Activated naive CD8-positive, alpha-beta T cell treated with anti-CD3 and anti-CD28 coated beads, Interleukin-2, amount 50 U/mL, for 16 hours (primary cell): ENCODE measurements at places on chromosomes 16 and 17.

GRCh38 chr16:24713379-24713778 lies 16.1 kb upstream of the TNRC6A start:
- no peak for DNase-seq

DNA sequence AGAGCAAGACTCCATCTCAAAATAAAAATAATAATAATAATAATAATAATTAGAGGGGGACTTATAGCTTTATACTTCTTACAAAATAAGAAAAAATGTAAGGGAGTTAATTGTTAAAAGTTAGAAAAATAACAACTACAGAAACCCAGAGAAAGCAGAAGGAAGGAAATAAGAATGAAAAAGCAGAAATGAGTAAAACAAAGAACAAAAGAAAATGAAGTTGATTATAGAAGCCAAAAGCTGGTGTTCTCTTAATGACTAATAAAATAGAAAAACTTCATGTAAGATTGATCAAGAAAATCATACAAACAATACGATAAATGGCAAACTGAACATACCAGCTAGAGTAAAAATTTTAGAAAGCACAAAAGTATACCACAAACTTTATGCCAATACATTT lies 6.8 kb upstream of the NSMCE1 start:
- no peak for DNase-seq

DNA sequence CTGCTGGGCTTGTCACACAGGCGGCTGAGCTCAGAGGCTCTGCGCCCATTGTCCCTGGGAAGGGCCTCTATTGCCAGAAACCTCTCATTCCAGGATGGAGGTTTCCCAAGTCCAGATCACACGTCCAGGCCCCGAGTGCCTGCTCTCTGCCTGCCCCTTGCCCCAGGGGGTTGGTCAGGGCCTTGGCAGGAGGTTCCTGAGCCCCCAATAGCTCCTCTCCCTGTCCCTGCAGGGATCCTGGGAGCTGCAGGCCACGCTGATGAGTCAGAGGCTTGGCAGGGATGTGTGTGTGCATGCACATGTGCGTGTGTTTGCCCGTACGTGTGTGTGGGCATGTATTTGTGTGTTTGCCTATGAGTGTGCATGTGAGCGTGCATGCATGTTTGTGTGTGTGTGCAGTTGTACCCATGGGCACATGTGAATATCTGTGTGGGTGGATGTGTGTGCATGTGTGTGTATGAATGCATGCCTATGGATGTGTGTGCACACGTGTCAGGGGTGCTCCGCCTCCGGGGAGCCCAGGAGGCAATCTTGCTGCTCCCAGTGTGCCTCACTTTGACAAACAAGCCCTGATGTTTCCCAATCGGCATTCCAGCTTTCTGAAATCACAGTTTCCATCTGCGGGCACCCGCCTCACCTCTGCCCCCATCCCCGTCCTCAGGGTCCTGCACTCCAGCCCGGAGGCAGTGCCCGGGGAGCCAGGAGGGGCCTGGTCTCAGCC lies 98.4 kb upstream of the GSE1 start:
- DNase-seq: no peak

DNA sequence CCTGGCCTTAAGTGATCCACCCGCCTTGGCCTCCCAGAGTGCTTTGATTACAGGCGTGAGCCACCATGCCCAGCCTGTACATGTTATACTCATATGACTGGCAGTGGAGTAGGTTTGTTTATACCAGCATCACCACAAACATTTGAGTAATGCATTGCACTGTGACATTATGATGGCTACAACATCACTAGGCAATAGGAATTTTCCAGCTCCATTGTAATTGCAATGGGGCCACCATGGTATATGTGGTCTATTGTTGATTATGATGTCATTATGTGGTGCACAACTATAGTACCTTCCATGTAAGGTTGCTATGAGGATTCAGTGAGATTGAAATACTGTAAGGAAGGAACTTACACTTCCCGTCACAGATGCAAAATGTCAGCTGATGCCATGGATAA lies 168.9 kb downstream of the COPRS start:
- no peak for DNase-seq

DNA sequence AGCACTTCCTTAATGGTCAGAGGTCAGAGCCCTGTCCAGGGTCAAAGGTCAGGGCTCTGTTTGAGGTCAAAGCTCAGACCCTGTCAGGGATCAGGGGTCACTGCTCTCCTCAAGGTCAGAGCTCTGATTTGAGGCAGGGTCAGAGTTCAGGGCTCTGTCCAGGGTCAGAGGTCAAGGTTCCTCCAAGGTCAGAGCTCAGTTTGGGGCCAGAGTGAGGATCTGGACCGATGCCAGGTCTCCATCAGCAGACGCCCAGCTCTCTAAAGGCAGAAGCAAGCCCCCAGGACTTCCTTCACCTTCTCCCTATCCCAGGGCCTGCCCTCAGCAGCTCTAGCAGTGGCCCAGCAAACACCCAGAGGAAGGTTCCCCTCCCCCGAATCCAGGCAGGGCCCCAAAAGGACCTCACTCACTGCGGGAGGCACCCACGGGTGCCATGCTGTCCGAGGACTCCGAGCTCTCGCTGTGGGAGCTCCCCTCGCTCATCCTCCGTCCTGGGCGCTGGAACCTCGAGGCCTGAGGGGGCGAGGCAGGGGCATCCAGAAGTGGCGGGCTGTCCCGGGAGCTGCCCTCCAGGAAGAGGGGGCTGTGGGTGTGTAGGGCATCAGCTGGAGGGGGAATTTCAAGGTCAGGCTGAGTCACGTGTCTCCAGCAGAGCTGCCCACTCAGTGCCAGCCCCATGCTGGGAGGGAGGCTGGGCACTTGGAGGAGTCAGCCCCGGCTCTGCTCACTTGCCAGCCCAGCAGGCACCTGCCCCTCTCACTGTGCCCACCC lies 26.7 kb downstream of the PIMREG start:
- DNase-seq: no peak

- DNase-seq: no peak
Measured at GRCh38 chr16:3198334-3199072, 10.5 kb downstream of the OR1F1 start.

GRCh38 chr17:73620414-73620813 lies 23.8 kb downstream of the SDK2 start:
- DNase-seq: no peak

GRCh38 chr17:66487981-66488468 lies 185.6 kb downstream of the PRKCA start:
- no peak for DNase-seq

DNA sequence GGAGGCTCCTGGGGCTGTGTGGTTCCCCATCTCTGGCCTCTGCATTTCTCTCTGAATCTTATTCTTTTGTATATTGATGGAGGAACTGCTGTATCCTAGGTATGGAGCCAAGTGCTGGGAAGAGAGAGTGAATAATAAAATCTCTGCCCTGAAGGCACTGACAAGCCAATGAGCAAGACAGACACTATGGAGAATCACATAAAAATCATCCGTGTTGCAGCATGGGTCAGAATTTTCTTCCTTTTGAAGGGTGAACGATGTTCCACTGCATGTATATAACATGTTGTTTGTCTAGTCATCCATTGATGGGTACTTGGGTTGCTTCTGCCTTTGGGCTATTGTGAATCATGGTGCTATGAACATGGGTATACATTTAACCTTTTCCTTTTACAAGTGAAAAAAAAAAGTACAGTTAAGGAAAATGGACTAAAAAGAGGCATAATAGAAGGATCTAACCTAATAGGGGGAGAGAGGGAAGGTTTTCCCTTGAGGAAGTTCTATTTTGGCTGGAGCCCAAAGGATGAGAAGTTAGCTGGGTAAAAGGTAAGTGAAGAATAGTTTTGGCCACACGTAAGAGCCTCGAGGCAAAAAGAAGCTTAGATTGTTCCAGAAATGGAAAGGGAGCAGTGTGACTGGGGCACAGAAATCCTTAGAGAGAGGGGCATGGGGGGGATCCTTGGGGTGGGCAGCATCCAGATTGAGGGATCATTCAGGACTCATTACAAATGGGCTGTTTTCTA lies 32.3 kb upstream of the GNA13 start:
- no peak for DNase-seq

DNA sequence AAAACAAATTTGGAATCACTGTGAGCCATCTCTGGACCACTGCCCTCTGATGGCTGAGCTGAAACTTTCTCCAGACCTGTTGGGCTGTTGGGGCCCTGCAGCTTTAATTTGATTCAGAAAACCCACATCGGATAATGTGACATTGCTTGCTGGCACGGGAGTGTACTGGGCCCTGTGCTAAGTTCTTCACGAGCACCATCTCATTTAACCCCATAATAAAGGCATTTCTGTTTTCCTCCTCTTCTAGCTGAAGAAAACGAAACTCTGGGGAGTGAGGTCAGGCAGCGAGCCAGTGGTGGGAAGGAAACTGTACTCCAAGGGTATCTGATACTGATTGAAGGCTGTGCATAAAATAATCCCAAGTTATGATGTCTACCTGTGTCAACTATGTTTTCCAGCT lies 34.5 kb upstream of the TNRC6A start:
- DNase-seq: no peak

- DNase-seq: no peak
Measured at GRCh38 chr17:7042501-7043181, 1.3 kb downstream of the SLC16A11 start.
